Endothelial cell of umbilical vein (primary cell): ENCODE measurements at places on chromosomes 12 and 14. TPM values are rescaled to one million over a fixed set of nuclear protein-coding genes. Genes with fewer than 3 reads are reported as not detected.
A peak's percentile ranks its signal among the peaks of the same experiment; 100 is the strongest.

The EML1 gene
- total RNA-seq = 33.0 and 47.8 TPM in 2 replicates

The TAPBPL gene
- total RNA-seq = 9.9 and 11.7 TPM in 2 replicates

The CLMN gene
- 8.4 and 9.6 TPM in 2 replicates for total RNA-seq

The ANKRD33 gene
- 0.95 and 1.2 TPM in 2 replicates for total RNA-seq

The MYO1H gene
- total RNA-seq = not detected in 2 replicates

DNA sequence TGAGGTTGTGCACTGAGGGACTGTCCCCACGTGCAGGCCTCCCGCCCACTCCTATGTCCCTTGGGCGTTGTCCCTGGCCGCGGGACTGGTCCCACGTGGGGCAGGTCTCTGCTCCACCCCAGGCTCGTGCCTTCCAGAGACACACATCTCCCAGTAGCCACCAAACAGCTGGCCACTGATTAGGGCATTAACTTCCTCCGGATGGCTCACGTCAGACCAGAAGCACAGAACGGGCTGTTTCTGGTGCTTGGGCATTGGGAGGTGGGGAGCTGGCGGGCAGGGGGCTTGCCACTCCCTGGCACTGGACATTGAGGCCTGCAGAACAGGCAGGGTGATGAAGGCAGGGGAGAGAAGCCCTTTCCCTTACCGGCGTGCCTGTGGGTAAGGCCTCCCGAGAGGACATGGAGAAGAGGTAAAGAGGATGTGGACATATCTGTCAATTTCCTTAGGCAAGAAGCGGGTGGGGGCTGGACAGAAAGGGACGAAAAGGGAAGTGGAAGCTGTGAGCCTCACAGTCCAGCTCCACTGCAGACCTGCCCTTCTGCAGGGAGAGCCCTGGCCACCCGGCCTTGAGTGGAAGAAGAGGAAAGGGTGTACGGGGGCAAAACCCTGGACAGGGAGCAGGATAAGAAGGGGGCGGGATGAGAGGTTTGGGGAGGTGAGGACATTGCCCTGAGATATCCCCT is 101.2 kb downstream of the NINJ2 start:
- no peaks in the 10 kb centered on the region for H3K36me3 ChIP-seq
- H3K27ac ChIP-seq = no peak overlapping the region
- H3K4me1 ChIP-seq = no peaks in the 10 kb centered on the region
- H3K27me3 ChIP-seq = peaks cover 11% of the 10 kb centered on the region

GRCh38 chr12:48996794-48997718 is 2.1 kb downstream of the DDN start:
- peak; percentile 67 for DNase-seq
- H3K4me1 ChIP-seq = peaks cover 11% of the 10 kb centered on the region
- H3K36me3 ChIP-seq = peaks cover 5% of the 10 kb centered on the region
- H3K27ac ChIP-seq = no peak overlapping the region
- no peak overlapping the region for H3K4me3 ChIP-seq

GRCh38 chr12:24507827-24508226 is 441.1 kb downstream of the BCAT1 start:
- H3K4me1 ChIP-seq = no peaks in the 10 kb centered on the region
- H3K36me3 ChIP-seq = no peaks in the 10 kb centered on the region
- DNase-seq = no peak

- H3K4me3 ChIP-seq = peak overlapping the region; percentile 33
- no peaks in the 10 kb centered on the region for H3K36me3 ChIP-seq
- no peak overlapping the region for H3K27ac ChIP-seq
These were observed 599 bp upstream of the TRHDE start for GRCh38 chr12:72271451-72272090.

GRCh38 chr12:25322918-25323531 is 72.3 kb upstream of the KRAS start:
- peak; percentile 80 for DNase-seq
- H3K27ac ChIP-seq = no peak overlapping the region
- peaks cover 14% of the 10 kb centered on the region for H3K4me1 ChIP-seq
- peaks cover 9% of the 10 kb centered on the region for H3K27me3 ChIP-seq
- H3K36me3 ChIP-seq = no peaks in the 10 kb centered on the region
- no peak overlapping the region for H3K4me3 ChIP-seq

GRCh38 chr12:52878507-52879393 is 26.1 kb downstream of the KRT8 start:
- no peaks in the 10 kb centered on the region for H3K27me3 ChIP-seq
- DNase-seq = no peak
- H3K27ac ChIP-seq = no peak overlapping the region

DNA sequence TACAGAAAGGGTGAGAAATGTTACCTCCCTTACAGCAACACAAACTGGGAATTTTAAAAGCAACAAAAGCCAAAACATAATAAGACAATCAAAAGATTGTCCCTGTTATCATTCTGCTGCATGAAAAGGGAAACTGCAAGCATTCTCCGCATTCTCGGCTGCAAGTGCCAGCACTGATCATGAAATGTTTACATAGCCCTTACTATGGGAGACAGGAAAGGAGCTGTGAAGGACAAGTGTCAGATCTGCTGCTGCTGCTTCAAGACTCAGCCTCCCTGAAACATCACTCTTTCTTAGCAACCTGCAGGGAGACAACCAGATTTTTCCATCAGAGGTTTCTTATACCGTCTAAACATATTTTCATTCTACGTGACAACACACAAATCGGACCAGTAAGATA is 20.1 kb downstream of the DENND5B start:
- H3K27ac ChIP-seq = no peak overlapping the region
- H3K4me3 ChIP-seq = no peak overlapping the region
- no peaks in the 10 kb centered on the region for H3K27me3 ChIP-seq

DNA sequence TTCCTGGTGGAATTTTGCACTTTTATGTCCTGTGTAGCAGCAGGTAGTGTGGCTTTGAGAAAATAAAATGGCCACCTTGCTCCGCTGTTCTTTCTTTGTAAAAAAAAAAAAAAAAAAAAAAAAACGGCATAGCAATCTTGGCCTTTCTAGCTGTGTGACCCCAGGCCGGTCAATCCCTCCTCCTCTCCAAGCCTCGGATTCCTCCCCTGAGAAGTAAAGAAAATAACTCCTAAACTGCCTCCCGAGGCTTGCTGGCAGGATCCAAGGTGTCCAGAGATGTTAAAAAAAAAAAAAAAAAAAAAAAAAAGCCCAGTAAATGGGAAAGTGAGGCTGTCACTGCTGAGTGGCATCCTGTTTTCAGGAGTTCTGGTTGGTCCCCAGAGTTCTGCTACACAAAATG is 23.9 kb upstream of the MAP1LC3B2 start:
- no peaks in the 10 kb centered on the region for H3K36me3 ChIP-seq
- H3K4me1 ChIP-seq = peaks cover 10% of the 10 kb centered on the region
- no peaks in the 10 kb centered on the region for H3K27me3 ChIP-seq
- H3K4me3 ChIP-seq = no peak overlapping the region
- no peak overlapping the region for H3K27ac ChIP-seq

DNA sequence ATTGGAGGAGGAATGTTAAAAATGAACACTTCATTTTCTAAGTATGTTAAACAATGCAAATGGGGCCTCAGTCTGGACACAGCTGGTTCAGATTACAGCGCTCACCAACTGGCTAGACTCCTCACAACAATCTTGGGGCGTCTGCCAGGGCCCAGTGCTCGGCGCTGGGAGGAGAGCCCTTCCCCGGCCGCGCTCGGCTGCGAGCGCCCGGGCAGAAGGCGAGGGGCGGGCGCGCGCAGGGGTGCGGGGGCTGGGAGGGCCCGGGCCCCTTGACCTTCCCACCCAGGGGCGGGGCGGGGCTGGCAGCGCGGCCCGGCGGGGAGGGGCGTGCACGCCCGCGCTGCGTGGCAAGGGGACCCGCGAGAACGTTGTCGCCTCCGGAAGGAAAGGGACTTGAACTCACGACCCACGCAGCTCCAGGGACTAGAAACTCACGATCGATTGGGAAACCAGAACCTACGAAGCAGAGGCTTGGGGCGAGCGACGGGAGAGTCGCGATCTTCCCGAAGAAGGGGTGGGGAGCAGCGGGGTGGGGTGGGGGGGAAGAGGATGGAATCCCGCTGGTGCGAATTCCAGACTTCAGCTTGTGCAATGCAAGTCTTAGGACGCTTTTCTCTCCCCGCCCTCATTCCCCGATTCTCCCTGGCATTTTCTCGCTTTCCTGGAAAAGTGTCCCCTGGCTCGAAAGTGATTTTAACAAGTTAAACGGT is at the start of gene FBLN5:
TSS of gene FBLN5 (minus strand) at position 220 of the 710 bp plus-strand sequence. CDS start 465 bp downstream, outside the sequence.
- peaks cover 4% of the 10 kb centered on the region for H3K4me1 ChIP-seq
- H3K36me3 ChIP-seq = no peaks in the 10 kb centered on the region
- peak within 1 kb of the TSS; percentile 55 for H3K4me3 ChIP-seq
- DNase-seq = peak; percentile 24
- H3K27me3 ChIP-seq = peaks cover 17% of the 10 kb centered on the region
- no peak within 1 kb of the TSS for H3K27ac ChIP-seq

DNA sequence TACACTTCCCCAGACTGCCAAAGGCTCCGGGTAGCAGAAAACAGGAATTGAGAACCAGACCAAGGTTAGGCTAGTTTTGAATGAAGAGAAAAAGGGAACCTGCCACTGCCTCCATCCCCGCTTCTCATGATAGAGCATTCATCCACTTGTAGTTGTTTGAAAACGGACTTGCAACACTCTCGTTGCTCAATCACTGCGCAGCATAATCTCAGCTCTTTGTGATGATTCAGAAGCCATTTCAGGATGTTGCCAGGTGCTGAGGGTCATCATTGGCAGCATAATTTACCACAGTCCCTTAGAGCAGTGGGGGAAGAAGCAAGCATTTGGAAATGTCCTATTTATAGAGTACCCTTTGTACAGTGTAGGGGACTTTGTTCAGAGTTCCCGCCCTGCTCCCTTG is 25.6 kb downstream of the KCNK13 start:
- H3K27me3 ChIP-seq = peaks cover 6% of the 10 kb centered on the region
- H3K4me3 ChIP-seq = no peak overlapping the region
- H3K27ac ChIP-seq = no peak overlapping the region
- H3K36me3 ChIP-seq = no peaks in the 10 kb centered on the region
- no peak for DNase-seq

DNA sequence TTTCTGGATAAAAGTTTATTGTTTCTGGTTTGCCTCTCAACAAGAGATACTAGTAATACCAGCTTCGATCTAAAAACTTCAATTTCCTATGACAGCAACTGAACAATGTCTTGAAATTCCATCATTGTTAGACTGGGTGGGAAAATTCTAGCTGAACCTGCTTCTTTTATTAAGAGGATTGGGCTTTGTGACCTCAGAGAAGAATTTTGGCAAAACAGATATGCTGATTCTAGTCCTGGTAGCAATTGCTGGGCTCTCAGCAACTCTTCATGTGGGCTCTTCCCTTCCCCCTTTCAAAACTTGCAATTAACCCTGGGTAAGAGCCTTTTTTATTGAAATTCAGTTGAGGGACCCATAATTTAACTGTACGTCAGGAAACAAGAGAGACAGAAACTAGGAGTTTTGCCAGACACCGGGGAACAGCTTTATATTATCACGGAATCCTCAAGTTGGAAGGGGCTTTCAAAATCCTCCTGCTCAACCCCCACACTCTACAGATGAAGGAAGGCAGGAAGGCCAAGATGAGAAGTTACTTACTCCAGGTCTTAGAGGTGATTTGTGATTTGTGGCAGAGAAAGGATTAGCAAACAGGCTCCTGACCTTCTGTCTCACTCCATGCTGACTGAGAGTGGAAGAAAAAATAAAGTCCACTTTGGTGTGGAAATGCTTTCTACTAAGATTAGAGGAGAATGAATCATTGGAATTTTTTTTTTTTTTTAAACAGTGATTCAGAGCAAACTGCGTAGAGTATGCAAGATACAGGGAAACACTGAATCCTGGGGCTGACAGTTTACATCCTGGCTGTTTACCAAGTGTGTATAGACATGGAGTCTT is 239.0 kb upstream of the ATP2B1 start:
- no peaks in the 10 kb centered on the region for H3K27me3 ChIP-seq
- no peaks in the 10 kb centered on the region for H3K36me3 ChIP-seq
- H3K4me1 ChIP-seq = peaks cover 33% of the 10 kb centered on the region
- H3K27ac ChIP-seq = peak overlapping the region; percentile 99
- H3K4me3 ChIP-seq = peak overlapping the region; percentile 55
- peak; percentile 96 for DNase-seq

DNA sequence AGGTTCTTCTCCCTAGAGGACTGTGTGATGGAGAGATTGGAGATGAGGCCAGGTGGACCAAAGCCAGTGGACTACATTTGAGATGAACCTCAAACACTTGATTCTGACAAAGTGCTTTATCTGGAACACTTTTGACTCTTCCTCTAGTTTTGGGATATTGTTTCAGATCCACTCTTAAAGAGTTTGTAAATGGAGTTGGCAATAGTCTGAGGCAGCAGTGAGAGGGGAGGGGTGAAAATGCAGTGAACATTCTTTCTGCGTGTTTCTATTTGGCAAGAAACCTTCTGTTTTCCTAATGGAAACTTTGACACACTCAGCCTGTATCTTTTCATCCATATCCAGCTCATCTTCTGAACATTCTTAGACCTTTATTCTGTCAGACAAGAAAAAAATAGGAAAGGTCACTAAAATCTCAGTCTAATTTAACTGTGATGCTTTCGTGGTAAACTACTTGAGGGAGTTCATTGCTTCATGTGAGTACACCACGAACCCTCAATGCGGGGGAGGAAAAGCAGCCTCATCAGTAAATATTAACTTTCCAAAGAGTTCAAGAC is 57.4 kb upstream of the KCNJ8 start:
- no peaks in the 10 kb centered on the region for H3K4me1 ChIP-seq
- H3K27ac ChIP-seq = no peak overlapping the region
- no peak overlapping the region for H3K4me3 ChIP-seq
- H3K36me3 ChIP-seq = no peaks in the 10 kb centered on the region
- no peak for DNase-seq
